Jurkat, Clone E6-1 (cell line): ENCODE measurements at places on chromosomes 2 and 18.

- DNase-seq: no peak
Measured at GRCh38 chr2:1645761-1646476, 98.4 kb downstream of the PXDN start.

- no peak for DNase-seq
Measured at GRCh38 chr2:9739531-9739964, 103.7 kb upstream of the TAF1B start.

- DNase-seq: no peak
Measured at GRCh38 chr18:51425889-51426288, 228.4 kb upstream of the MEX3C start.

GRCh38 chr2:241195506-241196130 is 7.1 kb downstream of the ANO7 start:
- DNase-seq: no peak

GRCh38 chr2:171972329-171972982 is 27.3 kb upstream of the METAP1D start:
- no peak for DNase-seq

GRCh38 chr2:202486351-202486750 is 110.2 kb downstream of the BMPR2 start:
- no peak for DNase-seq

GRCh38 chr2:121094845-121095244 is 190.2 kb downstream of the TFCP2L1 start:
- DNase-seq: no peak

DNA sequence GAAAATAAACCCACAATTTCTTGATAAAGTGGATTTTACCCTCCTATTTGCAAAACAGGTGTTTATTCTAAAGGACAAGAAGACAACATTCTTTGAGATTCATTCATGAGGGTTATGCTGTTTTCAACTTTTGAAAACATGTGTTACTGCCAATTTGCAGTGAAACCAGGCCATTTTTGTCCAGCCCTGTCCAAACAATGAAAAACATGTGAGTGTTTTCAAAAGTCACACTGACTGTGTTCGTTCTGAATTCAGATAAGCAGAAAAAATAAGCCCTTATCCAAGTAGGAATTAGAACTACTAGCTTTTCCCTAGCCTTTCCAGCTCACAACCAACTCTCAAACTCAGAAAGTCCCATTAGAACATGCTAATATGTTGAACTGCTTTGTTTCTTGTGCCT is 148.1 kb upstream of the PID1 start:
- DNase-seq: no peak

DNA sequence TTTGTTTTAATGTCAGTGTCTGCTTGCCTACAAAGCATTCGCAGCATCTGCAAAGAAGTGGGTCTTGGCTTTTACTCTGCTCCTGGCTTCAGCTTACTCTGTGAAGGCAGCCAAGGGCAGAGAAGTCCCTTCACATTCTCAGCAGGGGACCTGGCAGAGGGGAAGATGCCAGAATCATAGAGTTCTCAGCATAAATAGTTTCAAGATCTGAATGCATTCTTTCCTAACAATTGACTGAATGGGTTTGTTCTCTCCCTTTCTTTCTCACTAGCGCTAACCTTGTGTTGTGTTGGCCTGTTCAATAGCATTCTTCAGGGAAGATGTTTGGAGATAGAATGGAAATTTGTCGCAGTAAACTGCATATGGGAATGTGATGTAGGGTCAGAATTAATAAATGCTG is 106.9 kb downstream of the FARSB start:
- DNase-seq: no peak

DNA sequence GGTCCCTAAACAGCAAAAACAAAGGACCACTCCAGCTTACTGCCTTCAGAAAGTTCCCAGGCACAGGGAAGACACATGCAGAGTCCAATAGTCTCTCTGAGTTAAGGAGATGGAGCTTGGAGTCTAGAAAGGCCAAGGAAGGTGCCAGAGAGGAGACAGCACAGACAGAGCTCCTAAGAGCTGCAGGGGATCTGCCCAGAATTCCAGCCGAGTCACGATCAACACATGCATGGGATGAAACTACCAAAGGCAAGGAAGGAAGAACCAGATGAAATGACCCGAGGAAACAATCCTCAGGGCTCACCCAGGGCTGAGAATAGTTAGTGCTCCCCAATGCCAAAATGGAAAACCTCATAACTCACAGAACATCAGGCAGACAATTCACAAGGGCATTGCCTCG is 15.4 kb downstream of the METTL4 start:
- no peak for DNase-seq

- DNase-seq: no peak
Measured at GRCh38 chr2:222448748-222449181, 24.4 kb downstream of the SGPP2 start.

GRCh38 chr18:76136701-76137100 is 358.3 kb downstream of the ZNF516 start:
- DNase-seq: no peak

DNA sequence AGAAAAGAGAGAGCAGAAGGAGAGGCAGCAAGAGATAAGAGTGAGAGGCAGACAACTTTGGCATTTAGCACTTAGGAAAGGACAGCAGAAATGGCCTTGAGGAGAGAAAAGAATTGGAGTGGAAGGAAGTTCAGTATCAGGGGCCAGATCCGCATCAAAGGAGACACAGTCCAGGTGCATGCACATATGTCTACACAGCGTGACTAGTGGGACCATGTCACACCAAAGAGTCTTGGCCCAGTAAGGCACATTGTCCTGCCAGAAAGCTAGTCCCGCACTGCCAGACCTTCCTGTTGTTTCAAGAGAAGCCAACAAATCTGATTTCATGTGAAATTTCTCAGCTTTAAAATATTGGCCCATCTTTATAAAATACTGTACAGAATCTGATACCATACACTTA is 8.5 kb upstream of the STK39 start:
- no peak for DNase-seq

DNA sequence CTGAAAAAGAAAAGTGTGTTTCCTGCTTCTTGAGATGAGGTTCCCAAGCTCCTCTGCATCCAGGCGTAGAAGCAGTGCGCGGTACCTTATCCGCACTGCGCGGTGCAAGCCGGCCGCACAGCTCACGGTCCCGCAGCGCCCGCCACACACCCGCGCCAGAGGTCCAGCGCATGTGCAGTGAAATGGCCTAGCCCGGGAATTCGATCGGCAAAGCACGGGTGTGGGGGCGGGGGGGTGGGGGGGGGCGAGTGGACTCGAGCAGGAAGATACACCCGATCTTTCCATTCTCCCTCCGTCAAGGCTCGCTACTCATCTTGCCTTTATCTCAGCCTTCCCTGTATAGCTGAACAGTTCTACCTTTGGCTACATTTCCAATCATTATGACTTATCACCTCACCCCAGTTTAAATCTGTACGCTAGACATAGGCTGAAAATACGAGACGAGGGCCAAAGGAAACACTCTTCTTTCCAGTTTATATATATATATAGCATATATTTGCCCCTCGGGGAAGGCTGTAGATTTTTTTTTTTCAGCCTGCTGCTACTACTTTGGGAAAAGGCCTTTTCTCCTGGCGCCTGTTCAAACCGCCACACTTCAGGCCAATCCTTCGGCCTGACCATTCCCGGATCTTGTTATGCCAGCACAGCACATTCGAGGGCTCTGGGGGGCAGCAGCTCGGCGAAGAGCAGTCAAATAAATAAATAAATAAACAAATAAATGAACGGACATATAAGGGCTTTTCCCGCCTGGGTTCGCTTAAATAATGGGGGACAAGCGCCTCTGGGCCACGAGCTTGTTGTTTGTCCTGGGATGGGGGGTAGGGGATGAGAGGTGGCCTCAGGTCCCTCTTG is 10.4 kb downstream of the HOXD8 start:
- DNase-seq: no peak
